ENCODE measurements at places on chromosomes 5 and 9.
A peak's percentile ranks its signal among the peaks of the same experiment; 100 is the strongest.

GRCh38 chr5:134517553-134517952 lies 7.9 kb upstream of the JADE2 start:
- DNase-seq: no peak

- DNase-seq: peak; percentile 77
Measured at GRCh38 chr5:72166070-72166979, 59.0 kb downstream of the MAP1B start.

GRCh38 chr5:75546830-75547229 lies 35.1 kb downstream of the POLK start:
- no peak for DNase-seq

GRCh38 chr9:126902210-126902609 lies 12.4 kb upstream of the RALGPS1 start:
- no peak for DNase-seq

DNA sequence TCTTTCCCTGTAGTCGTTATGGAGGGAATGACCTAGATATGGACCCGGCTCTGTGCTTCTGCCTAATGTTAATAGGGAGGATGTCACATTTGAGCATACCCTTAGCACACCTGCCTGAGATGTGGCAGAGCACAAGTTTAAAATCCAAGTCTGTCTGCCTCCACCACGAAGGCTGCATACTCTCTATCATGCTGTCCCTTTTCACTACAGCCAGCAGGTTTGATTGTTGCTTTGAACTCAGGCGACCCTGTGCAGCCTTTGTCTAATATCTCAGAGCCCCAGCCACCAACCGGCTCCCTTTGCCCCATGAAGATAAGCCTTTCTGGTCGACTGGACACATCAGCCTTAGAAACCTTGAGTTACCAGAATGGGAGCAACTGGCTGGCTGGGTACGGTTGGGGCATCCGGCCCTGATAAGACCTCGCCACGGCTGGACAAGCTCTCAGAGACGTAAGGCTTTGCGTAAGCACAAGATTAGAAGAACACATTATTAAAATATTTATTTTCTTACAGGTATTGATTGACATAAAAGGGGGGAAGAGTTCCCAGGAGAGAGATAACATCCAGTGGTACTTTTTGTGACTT lies 222.0 kb upstream of the TRIM32 start:
- no peak for DNase-seq

- DNase-seq: peak; percentile 58
Measured at GRCh38 chr5:42974536-42974935, 65.6 kb downstream of the ANXA2R start.

DNA sequence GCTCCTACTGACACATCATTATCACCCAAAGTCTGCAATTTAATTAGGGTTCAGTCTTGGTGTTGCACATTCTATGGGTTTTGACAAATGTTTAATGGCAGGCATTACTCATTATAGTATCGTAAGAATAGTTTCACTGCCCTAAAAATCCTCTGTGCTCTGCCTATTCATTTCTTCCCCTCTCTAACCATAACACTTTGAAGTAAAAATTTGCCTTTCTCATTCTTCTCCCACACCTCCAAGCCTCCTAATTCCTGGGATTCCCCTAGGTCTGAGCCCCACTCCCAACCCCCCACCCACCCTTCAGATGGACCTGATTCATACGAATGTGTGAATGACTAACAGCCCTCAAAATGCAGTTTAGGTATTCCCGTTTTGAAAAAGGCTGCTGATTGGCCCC lies 18.4 kb downstream of the ENC1 start:
- DNase-seq: no peak

DNA sequence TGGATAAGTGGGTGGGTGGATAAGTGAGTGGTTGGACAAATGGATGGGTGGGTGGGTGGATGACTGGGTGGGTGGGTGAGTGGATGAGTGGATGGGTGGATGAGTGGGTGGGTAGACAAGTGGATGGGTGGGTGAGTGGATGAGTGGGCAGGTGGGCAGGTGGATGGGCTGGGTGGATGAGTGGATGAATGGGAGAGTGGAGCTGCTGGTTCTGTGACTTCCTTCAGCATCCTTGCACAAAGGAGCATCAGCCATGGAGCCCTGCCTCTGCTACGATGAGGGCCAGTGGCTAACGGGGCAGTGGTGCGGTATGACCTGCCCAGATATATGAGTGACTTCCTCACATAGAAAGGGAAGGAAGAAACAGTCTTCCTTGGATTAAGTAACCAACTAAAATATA lies 398.7 kb upstream of the IRX4 start:
- DNase-seq: no peak

DNA sequence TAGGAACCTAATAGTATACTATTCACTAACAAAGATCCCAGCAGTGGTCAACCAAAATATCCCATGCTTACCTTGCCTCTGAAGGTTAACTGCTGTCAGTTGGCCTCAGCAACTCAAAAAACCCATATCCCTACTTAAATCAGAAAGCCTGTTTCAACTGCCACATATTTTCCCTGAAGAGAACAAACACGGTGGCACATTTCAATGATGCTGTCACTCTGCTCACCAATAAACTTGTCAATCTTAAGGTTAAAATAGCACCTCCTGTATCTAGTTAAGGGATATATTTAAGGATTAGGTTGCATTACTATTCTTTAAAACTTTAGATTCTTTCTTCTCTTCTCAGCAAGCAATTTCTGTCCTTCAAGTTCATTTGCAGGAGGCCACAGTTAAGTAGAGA lies 986.9 kb downstream of the CDH18 start:
- DNase-seq: no peak

DNA sequence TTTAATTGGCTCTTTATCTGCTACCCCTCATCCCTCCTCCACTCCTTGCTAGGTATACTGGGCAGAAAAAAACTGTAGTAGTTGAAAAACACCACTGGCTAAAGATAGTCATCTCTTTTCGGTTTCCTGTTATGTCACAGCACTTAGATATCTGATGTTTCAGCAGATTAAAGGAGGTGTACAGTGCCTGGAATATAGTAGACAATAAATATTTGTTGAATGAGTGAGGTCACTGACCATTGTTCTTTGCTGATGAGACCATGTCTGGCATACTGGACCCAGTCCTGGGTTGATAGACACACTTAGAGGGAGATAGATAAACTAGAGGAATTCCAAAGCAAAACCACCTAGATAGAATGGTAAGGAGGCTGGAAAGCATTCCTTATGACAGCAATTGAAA lies 3.2 kb downstream of the GRPEL2 start:
- DNase-seq: no peak

GRCh38 chr5:150616024-150616470 lies 24.4 kb upstream of the SYNPO start:
- no peak for DNase-seq

GRCh38 chr5:96605144-96605837 lies 56.9 kb upstream of the CAST start:
- DNase-seq: peak; percentile 25

DNA sequence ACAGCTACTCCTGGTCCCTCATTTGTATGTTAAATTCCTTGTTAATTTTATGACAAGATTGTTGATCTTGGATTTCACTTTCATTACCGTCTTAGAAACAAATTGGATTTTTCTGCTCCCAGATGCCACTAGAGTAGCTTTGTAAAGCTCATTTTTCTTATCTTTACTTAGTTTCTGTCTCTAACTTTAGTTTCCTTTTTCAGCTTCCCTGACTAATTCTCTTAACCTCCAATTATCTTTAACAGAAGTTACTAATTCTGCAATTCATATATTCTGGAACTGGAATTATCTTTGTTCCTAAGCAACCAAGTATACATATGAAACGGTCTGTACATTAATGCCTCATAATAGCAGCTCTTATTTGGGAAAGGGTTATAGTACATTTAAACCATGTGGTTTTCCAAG lies 16.7 kb downstream of the ITGA1 start:
- DNase-seq: no peak
